Suppressor macrophage (primary cell): ENCODE measurements at places on chromosomes 12 and 14.

DNA sequence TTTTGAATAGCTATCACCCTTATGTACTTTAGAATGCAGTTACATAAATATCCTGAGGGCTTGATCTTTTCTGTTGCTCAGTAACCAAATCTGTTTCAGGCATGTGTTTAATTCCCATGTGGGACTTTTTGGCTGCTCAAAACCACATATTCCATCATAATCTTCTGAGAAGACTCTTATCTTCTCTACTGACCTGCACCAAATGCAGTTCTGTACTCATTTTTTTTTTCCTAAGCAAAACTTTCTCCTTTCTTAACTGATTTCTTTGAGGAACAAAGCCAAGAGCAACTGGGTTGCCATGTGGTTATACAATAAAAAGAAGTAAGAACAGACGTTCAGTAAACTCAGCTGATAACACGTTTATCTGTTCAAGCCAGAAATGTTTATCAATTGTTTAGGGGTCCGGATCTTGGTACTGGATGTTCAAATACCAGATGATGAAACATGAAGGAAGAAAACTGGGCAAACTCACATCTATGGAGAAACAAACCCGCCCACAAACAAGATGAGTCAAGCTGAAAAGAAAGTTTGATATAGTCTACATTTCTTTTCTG, 50.1 kb downstream of the TMEM132C start:
- DNase-seq = no peak

DNA sequence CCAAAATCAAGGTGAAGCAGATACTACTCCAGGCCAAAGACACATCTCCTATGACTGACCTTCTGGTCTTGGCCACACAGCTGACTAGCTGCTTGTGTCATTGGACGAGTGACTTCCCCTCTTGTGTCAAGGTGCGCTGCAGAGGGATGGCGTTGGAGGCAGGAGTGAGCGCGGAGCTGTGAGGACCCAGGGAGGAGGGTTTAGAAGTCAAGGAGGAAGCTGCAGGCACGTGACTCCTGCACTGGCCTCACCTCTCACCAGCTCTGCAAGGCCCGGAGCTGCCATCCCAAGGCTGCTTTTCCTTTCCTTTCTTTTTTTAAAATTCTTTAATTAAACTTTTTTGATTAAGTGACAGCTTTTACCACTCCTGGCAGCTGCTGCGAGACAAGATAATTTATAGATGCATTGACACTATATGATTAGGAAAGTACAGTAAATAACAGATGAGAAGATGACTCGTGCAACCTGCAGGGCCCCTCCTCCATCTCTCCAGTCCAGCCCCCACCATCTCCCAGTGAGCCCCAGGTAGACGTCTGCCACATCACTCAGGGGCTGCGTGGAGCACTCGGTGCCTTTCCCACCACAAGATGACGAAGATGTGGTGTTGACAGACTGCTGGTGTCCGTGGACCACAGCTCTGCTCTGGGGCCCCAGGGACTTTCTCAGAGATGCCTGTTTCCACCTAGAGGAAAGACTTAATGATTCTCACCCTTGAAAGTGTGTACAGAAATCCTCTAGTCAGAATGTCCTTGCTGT, 350.6 kb downstream of the CACNA1C start:
- no peak for DNase-seq

DNA sequence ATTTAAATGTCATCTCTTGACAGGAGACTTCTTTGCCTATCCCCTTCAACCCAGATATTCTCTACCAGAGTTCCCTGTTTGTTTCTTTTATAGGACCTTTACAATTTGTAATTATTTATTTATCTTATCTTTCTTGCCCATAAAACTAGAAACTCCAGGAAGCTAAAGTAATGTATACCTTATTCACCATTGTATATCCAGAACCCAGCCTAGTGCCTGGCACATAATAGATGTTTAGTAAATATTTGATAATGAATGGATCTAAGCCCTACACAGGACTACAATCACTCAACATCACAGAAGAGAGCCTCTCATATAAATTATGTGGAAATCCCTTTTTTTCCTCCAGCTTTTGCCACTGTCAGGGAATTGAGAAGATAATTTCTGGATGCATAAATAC, 125.6 kb upstream of the CNOT2 start:
- no peak for DNase-seq

DNA sequence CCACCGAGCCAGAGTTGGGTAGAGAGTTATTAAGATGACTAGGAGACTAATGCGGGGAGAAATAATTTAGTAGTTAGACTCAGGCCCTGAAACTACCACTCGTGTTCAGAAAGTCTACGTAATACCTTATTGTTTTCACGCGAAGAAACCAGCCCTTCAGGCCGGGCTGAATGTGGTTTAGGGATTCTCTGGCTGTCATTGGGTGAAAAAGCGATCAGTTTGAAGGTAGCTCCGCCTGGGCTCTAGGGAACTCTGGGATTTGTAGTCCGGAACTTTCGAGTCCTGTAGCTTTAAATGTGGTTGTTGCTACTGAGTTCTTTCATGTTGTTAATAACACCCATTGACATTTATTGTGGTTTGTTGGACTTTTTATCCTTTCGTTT, 549 bp upstream of the WDR89 start:
- peak; percentile 90 for DNase-seq

DNA sequence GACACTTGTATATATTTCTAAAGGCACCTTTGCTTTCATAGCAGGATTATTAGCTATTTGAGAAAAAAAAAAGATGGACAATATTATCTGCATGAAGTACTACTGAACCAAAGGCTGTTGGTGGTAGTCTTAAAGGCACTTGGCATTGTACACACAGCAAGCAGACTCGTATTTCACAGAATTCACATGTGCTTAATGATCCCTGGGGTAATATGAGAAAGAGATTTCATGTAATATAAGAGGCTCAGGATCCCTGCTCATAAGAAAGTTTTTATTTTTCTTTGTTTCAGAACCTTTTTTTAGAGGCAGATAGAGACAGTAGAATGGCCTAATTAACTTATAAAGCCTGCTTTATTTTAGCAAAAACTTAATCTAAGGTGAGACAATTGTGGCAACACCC, 59.5 kb downstream of the SYNE2 start:
- DNase-seq = no peak

DNA sequence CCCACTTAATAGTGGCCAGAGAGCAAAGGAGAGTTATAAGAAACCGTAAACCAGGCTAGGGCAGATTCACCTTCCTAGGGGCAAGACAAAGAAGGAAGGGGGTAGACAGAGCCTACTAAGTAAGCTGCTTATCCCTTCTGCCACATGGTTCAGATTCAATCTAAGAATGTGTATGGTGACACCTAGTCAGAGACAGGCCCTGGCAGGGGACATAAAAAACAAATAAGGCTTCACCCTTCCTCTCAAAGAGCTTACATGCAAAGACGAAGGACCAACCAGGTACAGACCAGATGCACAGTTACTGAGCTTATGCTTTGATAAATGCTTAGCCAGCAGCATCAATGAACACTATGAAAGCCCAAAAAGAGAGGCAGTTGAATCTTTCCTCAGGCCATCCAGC, 4.4 kb downstream of the CYP27B1 start:
- DNase-seq = no peak

- DNase-seq = no peak
These were observed 9.2 kb downstream of the RAN start for GRCh38 chr12:130881046-130881445.

DNA sequence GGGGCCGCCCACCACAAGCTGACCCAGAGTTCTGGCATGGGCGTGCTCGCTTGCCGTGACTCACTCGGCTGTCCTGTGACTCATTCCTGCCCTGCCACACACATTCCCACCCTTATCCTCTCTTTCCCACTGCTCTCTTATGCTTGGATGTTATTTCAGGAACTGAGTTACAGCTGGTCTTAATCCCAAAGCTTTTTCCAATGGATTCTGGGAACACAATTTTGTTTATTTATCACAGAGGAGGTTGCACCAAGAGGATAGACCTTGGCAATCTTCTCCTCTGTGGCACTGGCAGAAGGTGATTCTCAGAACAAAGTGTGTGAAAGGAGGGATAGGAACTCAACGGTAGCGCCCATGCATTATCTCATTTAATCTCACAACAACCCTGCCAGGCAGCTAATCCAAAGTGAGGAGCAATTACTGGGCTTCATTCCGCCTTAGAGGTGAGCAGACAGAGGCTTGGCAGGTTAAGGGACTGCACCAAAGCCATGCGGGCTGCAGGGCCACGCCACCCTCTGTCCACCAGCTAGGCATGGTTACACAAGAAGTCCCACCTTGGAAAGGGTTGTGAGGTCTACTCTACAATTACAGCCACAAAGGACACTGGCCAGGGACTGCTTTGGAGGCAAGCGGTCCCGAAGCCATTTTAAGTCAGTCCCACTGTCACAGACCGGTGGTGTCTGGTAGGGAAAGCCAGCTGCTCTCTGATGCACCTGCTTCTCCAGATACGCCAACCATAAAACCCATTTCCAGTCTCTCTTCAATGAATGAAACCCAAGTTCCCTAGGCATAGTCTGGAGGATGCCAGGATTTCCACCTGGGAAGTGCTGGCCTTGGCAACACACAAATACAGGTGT, 32.9 kb downstream of the SYNE3 start:
- peak; percentile 72 for DNase-seq

DNA sequence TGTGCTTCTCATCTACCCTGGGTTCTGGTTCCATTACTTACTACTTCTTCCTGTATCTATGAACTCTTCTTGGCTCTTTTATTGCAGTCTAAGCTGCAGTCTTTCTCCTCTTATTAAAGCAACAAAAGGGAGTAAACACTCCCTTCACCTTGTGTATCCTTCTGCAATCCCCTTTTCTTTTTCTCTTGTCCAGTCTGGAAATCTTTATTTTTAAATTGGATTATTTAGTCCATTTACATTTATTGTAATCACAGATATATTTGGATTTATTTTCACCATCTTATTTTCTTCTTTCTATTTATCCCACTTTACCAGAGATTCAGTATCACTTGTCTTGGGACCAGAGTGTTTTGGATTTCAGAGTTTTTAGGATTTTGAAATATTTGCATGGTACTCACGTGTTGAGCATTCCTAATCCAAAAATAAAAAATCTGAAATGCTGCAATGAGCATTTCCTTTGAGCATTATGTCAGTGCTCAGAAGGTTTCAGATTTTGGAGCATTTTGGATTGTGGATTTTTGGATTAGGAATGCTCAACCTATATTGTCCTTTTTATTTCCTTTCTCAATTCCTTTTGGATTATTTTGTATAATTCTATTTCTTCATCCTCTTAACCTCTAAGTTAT, 6.8 kb upstream of the ACVR1B start:
- no peak for DNase-seq

DNA sequence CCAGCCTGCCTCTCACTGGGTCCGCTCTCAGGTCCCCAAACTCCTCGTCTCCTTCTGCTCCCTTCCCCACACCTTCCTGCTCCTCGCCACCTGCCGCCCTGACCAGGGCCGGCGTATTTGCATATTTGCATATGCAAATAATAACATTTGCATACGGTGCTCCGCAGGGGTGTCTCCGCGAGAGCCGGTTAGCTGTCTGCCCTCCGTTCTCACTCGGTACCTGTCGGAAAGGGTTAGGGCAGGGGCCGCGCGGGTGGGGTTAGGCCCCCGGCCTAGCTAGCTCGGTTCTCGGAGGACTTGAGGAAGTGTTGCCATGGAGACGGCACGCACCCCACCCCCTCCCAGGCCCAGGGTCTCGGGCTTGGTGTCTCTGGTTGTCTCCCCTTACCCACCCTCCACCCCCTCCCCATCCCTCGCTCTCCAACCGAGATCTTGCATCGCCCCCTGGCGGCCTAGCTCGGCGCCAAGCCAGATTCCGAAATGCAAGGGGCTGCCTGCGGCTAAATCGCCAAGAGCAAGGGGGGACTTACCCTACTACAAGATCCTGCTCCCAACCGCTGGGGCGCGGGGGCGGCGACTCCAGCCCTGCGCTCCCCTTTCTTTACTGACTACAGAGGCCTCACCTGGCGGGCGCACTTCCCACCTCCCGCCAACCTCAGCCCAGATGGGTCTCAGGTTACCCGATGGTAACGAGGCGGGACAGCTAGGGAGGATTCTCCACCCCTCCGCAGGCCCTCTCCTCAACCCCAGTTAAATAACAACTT, 8.1 kb downstream of the STAC3 start:
- DNase-seq = peak; percentile 60

DNA sequence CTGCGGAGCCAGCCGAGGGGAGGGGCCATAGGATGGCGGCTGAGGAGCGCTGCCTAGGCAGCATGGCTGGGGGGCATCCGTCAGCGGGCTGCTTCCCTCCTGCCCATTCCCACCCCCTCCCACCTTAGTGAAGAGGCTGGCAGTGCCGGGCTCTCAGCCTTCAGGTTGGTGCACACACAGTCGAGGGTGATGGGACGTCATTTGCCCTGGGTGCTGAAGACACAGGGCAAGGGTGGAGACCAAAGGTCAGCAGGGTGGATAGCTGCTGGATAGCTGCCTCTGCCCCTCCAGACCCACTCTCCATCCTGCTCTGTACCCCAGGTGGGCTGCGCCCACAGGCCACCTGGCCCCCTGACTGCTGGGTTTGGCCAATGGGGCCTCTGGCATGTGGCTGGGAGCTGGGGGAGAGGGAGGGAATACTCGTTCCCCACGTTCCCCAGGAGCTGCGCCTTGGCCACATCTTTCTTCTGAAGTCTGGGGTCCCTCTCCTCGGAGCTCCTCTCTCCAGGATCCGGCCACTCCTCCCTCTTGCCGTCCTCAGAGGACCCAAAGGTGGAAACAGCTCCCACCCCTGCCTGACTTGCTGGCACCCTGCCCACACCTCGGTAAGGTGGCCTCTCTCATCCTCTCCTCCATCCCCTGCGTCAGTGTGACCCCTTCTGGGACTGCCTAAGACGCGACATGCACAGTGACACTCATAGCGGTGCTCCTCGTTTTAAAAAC, 11.2 kb upstream of the CDC42BPB start:
- DNase-seq = no peak

GRCh38 chr12:122860040-122860853, 25.0 kb downstream of the HIP1R start:
- peak; percentile 92 for DNase-seq

- DNase-seq = peak; percentile 80
These were observed 20.5 kb upstream of the ITPR2 start for GRCh38 chr12:26853303-26854030.

DNA sequence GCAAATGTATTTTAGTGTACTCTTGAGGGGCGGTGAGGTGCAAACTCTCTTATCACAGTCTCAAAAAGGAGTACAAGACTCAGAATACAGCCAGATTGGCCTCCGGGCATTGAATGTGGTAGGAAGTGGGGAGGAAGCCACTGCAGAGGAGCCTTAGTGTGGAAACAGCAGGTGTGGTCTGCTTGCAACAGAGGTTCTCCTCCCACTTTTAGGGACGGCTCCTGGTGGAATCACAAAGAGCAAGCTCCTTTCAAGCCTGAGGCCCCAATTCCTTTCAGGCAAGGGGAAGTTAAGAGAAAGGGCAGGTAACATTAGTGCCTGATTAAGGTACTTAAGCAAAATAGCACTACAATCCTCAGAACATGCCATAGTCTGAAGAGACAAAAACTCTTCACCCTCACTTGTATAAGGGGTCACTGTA, 23.7 kb upstream of the SLC2A3 start:
- peak; percentile 47 for DNase-seq

DNA sequence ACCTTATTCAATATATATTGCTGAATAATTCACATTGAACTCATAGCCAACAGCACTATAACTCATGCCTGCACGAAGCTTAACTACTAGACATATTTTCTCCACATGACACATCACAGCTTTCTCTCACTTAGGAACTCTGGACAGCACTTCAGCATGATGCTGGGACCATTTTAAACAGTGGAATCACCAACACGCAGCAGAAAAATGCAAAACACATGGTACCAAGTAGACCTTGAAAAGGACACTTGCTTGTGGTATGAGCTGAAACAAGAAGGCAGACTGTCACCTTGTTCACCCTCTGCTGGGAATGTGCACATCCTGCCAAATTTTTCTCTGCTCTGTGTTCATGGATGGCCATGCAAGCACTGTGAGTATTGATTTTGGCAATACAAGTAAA, 34.8 kb upstream of the CD9 start:
- no peak for DNase-seq

GRCh38 chr12:57240926-57241401, 10.0 kb downstream of the STAC3 start:
- no peak for DNase-seq
